ENCODE measurements at places on chromosomes 6 and 20.

GRCh38 chr20:60262967-60263603 is 304.9 kb downstream of the CDH26 start:
- peak; percentile 61 for DNase-seq

DNA sequence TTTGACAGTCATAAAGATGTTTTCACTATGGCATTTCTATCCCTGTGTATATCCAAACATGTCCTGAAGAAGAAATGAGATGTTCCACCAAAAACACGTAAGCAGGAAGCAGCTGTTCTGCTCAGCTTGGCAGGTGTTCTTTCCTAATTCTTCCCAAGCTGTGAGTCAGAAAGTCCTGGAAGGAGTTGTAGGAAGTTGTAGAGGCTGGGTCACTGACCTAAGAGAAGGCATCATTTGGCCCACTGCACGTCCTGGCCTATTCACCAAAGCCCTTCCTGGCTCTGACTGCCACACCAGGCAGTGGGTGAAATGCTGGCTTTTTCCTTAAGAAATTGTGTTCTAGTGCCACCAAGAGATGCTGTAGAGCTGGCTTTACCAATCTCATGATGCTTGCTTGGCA is 40.3 kb downstream of the STX11 start:
- no peak for DNase-seq

DNA sequence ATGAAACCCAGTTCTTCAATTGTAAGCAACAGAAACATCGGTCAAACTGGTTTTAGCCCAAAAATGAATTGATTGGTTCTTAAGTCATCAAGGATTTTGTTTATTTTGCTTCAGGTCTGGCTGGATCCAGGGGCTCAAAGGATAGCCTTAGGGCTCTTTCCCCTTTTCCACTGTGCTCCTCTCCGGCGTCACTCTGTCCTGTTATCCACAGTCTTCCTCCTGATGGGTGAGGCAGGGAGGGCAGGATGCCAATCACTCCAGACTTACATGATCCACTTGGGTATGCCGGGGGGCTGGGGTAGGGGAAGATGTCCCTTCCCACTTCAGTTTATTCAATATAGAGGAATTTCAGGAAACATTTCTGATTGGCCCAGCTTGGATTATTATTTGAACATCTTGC is 40.0 kb downstream of the PLAGL2 start:
- DNase-seq = no peak

DNA sequence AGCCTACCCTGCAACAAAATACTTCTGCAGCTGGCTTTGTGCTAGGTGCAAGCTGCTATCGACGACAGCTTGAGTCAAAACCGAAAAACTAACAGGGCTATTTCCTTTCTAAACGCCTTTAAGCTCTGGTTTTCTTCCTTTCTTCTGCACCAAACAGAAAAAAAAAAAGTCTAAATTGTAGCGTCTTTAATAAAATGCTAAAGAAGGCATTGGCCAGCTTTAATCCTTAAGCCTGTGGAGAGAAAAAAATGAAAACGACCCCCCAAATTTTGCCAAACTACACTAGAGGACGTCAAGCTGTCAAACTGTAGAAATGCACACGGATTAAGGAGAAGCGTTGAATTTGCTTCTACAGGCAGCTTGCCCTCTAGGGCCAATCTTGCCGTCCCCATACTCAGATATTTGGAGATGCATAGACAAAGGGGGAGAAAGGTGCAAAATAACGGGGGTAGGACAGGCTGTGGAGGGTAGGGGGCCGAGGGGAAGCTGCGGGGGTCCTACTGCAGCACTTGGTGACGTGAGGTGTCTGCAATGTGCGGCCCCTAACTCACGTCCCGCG is 1.4 kb upstream of the NRN1 start:
- DNase-seq = peak; percentile 12

- DNase-seq = no peak
Observed at GRCh38 chr6:129691709-129692108, 18.3 kb downstream of the ARHGAP18 start.

DNA sequence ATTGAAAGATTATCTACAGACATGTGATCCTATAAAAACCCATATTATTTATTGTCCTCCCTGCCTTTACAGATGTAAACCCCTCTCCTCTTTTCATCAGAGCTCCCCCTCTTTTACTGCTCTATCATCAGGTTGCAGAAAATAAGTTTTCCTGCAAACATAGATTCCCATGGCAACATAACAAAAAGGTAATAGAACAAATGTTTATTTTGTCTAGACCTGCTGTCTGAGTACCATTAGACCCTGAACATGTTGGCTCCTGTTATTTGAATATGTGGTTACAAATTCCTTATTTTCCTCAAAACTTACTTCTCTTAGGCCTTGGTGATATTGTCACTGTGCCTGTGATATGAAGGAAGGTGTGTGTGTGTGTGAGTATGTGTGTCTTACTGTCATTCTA is 11.5 kb downstream of the MAPK14 start:
- DNase-seq = no peak

DNA sequence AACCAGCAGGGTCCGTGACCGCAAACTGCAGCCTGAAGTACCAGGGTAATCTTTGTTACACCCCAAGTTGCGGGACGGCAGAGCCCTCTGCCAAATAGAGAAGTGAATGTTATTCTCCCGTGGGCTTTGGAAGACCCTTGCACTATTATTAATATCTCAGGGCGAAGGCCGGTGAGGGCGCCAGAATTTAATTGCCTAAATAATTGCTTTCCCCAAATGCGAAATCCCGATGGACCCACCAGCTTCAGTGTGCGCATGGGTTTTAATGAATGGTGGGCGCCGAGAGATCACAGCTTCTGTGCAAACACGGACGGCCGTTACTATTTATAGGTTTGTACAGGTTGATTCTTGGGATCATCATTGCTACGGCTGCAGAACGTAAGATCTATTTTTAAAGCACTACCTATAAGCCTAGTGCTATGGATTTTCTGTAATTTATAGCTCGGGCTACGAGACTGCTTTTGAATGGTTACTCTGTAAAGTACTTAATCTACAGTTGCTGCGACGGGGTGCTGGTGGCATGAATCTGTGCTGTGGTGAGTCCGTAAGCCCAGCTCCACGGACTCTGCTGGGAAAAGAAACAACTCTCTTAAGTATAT is 15.2 kb upstream of the PHACTR3 start:
- DNase-seq = no peak
